Sigmoid colon (tissue), 7 donors: ENCODE measurements at places on chromosomes 12 and 14.

GRCh38 chr12:111249018-111249370 lies 119.9 kb downstream of the PHETA1 start:
- DNase-seq = no peak

DNA sequence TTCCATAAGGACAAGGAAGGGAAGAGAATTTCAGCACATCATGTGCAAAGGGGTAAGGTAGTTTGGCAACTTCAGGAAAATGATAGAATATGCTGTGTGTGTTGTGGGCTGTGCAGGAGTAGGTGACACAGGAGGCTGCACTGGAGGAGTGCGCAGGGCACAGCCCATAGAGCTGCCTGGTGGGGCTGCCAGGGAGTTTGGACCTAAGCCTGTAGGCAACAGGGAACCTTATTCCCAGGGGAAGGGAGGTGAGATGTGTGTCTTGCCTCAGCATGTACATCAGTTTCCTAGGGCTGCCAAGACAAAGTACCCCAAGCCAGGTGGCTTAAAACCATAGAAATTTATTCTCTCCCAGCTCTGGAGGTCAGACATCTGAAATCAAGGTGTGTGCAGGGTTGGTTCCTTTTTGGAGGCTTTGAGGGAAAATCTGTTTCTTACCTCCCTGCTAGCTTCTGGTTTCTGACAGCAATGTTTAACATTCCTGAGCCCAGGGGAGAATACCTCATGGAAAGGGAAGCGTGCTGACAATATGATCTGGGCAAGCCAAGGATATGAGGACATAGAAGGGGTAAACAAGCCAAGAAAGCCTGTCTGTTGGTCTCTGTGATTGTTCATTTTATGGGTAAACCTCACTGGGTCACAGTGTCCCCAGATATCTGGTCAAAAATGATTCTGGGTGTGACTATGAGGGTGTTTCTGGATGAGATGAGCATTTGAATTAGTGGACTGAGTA lies 174.0 kb upstream of the NTF3 start:
- no peak for DNase-seq

DNA sequence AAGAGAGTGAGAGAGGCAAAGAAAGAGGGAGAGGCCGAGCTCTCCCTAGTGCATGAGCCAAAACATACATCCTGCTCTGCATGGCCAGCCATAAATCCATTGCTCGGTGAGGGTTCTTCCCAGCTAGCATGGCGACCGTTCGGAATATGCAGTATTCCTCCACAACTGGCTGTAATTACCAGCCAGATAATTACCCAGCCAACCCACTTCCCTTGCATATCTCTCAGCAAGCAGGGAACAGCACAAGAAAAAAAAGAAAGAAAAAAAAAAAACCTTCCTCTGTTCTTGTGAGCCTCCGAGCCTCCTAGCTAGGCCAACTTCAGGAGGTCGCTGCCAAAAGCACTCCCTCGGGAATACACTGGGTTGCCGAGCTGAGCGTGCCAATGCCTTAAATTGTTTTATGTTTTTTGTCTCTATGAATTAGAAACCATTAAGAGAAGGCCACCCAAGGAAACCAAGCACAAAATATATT lies 567.9 kb downstream of the MED13L start:
- DNase-seq = no peak

GRCh38 chr12:119682639-119683252 lies 14.8 kb downstream of the PRKAB1 start:
- DNase-seq = no peak

- DNase-seq = no peak
These were observed 30.0 kb downstream of the HVCN1 start for GRCh38 chr12:110658878-110659277.

GRCh38 chr14:63163306-63163705 lies 40.9 kb upstream of the RHOJ start:
- DNase-seq = no peak

- no peak for DNase-seq
These were observed 262.3 kb upstream of the GRIP1 start for GRCh38 chr12:66941150-66941549.

- no peak for DNase-seq
These were observed 97.2 kb upstream of the SLC24A4 start for GRCh38 chr14:92225731-92226130.

GRCh38 chr14:34502001-34502400 lies 37.5 kb downstream of the EAPP start:
- no peak for DNase-seq

- DNase-seq = no peak
These were observed 153.5 kb downstream of the DHRS2 start for GRCh38 chr14:23789696-23790095.

- peak; percentile 53 for DNase-seq
These were observed 86.5 kb upstream of the DIO3 start for GRCh38 chr14:101474563-101475455.

DNA sequence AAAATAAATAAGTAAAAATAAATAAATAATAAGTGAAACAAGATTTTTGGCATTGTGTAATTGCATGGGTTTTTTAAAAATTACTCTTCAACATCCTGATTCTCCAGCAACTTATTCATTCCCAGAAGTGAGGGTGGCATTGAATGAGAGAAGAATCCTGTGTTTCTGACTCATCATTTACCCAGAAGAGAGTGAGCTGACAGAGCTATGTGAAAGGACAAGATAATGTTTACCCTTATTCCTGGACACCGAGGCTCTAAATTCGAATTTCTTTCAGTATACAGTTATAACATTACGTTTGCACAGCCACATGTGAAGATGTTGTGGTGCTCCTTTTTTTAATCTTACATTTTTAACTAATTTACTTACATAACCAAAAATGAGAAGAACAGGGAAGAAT lies 36.4 kb downstream of the BBS10 start:
- DNase-seq = no peak

DNA sequence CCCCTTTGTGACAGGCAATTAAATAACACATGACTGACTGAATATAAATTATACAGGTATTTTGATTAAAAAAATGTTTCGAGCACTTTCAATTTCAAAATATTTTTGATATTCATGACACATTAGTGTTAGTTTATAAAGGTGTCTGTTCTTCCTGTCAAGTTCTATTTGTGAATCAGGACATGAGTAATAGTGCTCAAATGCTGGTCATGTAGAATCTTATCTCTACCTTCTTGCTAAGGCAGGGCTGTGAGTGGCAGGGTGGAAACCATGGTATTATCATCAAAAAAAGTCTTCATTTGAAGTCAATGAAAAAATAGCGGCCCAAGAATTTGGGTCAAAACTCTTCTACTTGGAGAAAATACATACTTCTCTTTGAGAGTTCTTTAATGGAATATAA lies 250.2 kb downstream of the DACT1 start:
- no peak for DNase-seq

- DNase-seq = no peak
These were observed 1.1 kb downstream of the BRI3BP start for GRCh38 chr12:124994437-124994975.

- DNase-seq = no peak
These were observed 137.3 kb upstream of the RTL1 start for GRCh38 chr14:101040538-101041442.

DNA sequence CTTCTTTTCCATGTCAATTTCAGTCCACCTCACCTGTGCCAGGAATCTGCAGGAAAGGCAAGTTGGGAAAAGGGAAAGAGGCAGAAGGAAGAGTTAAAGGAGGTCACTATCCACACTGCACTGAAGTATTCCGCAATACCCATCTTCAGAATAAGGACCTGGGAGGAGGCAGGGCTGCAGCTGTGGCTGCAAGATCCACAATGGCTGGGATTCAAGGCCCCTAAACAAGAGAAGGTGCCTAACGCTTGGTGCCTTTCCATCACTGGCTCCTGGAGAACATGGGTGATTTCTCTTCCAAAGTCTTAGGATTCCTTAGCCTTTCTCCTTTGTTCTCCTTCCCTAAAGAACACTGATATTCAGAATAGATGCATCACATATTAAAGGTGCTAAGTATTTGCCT lies 204.0 kb downstream of the GRIN2B start:
- no peak for DNase-seq

DNA sequence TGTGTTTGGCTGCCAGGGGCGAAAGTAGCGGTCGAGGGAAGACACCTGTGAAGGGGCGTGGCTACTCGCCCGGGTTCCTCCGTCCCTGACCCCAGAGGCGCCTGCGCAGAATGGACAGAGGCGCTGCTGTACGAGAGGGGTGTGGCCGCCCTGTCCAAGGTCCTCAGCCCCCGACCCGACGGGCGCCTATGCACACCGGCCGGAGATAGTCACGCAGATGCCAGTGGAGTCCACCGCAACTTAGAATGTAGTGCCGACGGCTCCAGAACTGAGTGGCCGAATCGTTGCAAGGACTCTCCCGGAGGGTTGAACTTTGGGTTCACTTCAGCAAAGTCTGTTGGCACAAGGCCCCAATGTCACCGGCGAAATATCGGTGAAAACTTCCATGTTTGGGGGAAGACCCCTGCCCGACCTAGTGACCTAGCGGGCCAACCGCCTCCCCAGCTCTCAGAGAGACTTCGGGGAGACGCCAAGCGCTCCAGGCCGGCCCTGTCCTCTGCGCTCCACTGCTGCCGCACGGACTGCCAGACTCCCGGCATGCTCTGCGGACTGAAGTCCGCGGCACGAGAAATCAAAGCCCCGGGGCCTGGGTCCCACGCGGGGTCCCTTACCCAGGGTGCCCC lies 541 bp upstream of the RNU6-7 start:
- peak; percentile 90 for DNase-seq

DNA sequence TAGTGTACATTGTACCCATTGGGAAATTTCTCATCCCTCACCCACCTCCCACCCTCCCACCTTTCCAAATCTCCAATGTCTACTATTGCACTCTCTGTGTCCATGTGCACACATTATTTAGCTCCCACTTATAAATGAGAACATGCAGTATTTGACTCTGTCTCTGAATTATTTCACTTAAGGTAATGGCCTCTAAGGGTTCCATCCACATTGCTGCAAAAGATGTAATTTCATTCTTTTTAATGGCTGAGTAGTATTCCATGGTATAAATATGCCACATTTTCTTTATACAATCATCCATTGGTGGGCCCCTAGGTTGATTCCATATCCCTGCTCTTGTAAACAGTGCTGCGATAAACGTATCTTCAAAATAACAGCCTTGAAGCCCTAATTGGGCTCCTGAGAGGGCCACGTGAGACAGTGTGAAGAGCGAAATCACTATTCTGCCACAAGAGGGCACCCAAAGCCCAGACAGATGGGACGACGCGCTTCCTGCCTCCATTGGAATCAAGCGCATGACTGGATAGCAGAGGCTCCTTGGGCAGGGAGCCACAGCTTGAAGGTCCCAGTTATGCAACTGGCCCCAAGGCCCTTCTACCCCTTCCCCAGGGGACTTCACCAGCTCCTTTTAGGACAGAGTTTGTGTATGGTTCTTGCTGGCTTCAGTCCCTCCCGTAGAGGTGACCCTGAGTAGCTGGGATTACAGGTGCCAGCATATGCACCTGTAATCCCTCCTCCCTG lies 21.3 kb upstream of the CD27 start:
- peak; percentile 96 for DNase-seq

DNA sequence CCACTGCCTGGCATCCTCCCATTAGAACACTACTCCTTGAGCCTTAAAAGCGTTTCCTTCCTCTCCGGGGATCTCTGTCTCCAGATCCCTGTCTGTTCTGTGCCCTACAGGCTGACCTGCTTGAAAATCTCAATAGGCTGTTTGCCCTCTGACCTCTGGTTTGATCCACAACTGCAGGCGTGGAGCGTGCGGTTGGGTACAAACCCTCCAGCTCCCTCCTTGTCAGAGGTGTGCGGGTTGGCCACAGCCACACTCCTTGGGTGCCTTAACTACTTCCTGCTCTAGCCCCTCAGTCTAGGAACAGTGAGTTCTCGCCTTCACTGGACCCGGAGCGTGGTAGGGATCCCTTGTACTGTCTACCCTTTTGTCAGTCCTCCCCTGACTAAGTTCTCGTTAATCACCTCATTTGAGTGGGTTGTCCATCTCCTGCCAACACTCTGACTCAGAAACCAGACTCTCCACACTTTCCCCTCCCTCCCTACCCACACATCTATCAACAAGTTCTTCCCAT lies 33.1 kb downstream of the CMKLR1 start:
- no peak for DNase-seq

DNA sequence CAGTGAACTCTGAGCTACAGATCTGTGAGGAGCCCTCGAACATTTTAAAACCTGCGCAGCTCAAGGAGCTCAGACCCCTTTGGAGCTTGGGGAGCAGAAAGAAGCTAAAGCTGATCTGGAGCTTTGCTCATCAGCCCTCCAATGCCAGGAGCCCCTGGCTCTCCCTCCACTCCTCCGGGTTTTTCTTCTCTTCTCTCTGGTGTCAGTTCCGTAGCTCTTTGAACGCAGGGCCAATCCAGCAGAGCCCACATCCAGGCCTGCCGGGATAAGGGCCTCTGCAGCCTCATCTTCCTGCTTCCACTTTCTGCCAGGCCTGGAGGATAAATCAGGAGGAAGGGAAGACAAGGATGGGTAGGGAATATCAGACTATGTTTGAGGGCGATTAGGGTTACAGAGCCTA lies 6.0 kb downstream of the HOXC4 start:
- DNase-seq = no peak

DNA sequence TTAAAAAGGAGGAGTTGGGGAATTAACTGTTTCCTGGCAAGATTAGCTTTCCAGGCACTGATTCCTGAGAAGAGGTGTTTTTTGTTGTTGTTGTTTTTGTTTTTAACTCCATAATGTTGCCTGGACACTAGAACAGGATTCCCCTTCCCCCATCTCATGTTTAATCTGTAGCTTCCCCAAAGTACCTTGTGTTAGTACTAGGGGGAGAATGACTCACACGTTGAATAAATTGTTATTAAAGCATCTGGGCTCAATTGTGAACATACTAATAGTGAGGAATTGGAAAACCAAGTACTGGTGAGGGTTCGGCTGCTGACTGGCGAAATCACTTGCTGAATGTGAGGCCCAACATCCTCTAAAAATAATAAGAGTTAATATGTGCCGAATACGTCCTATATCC lies 1.3 kb upstream of the GNG2 start:
- no peak for DNase-seq

GRCh38 chr12:124369827-124370378 lies 75.0 kb downstream of the RFLNA start:
- no peak for DNase-seq

DNA sequence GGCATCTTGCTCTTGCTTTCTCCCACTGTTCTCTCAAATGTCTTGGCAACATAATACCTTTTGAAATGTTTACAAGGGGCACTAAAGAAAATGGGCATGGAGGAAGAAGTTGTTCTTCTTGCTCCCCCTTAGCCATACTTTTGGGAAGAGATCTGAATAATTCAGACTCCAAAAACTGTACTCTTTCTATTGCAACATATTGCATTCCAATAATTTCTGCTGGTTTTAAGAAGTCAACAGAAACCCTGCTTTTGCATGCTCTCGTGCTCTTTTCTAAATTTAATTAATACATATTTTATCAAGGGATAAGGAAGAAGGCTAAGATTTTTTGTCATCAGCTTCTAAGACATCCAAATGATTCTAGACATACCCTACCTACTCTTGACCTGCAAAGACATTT lies 409.9 kb upstream of the SOX5 start:
- no peak for DNase-seq
